CD14-positive monocyte (primary cell): ENCODE measurements at places on chromosomes 5 and 9. TPM values are rescaled to one million over a fixed set of nuclear protein-coding genes. Genes with fewer than 3 reads are reported as not detected.

DNA sequence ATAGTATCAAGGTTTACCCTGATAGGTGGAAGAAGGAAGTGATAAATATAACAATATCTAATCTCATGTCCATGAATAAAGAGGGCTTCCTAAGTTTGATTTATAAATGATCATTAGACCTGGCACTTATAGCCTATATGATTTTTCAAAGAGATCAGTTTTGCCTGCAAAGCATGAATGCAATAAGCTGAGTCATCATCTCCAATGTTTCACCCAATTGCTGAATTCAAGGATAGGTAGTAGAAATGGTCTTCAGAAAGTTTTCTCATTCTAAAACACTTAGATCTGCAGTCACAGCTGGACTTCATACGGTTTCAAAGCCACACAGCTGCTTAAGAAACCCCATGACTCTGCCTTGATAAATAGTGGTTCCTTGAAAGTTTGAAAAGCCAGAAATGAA lies 1722.8 kb downstream of the MAT2B start:
- H3K27me3 ChIP-seq = no peaks in the 10 kb centered on the region
- H3K4me3 ChIP-seq = no peak overlapping the region
- H3K27ac ChIP-seq = no peak overlapping the region
- H3K36me3 ChIP-seq = no peaks in the 10 kb centered on the region
- no peaks in the 10 kb centered on the region for H3K4me1 ChIP-seq

Gene MYORG
- polyA plus RNA-seq = not detected

DNA sequence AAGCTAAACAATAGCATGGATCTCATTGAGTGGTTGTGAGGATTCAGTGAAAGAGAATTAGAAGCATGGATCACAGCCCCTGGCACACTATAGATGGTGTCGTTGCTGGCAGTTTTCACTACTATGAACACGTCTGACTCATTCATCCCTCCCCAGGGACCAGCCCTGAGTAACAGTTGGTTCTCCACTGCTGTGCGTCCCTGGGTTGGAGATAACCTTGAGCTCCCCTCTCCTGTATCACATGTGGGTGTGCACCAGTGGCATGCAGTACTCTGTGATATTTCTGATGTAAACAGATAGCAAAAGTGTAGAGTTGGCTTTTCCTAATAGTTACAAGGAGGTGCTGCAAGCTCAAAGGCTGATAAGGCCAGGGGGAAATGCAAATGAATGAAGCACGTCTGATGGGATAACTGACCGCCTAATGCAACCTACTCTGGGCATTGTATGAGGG lies 8.8 kb upstream of the LCP2 start:
- H3K4me3 ChIP-seq = no peak overlapping the region
- no peaks in the 10 kb centered on the region for H3K27me3 ChIP-seq
- no peak for DNase-seq
- H3K36me3 ChIP-seq = no peaks in the 10 kb centered on the region
- H3K27ac ChIP-seq = peak overlapping the region; percentile 88

Gene PCAT7
- not detected for polyA plus RNA-seq

Gene QRFP
- polyA plus RNA-seq = 0.21 TPM

Gene ALDH1A1
- polyA plus RNA-seq = 14.3 and 28.6 TPM in 2 replicates

Gene SLC28A3
- polyA plus RNA-seq = not detected

Gene LCNL1
- polyA plus RNA-seq = not detected

GRCh38 chr5:77777281-77777892 lies 1.2 kb upstream of the TBCA start:
- no peaks in the 10 kb centered on the region for H3K27me3 ChIP-seq
- no peak overlapping the region for H3K27ac ChIP-seq
- DNase-seq = no peak
- H3K36me3 ChIP-seq = no peaks in the 10 kb centered on the region
- H3K4me1 ChIP-seq = peaks cover 24% of the 10 kb centered on the region
- no peak overlapping the region for H3K4me3 ChIP-seq

Gene PPP2CA
- polyA plus RNA-seq = 245 TPM

DNA sequence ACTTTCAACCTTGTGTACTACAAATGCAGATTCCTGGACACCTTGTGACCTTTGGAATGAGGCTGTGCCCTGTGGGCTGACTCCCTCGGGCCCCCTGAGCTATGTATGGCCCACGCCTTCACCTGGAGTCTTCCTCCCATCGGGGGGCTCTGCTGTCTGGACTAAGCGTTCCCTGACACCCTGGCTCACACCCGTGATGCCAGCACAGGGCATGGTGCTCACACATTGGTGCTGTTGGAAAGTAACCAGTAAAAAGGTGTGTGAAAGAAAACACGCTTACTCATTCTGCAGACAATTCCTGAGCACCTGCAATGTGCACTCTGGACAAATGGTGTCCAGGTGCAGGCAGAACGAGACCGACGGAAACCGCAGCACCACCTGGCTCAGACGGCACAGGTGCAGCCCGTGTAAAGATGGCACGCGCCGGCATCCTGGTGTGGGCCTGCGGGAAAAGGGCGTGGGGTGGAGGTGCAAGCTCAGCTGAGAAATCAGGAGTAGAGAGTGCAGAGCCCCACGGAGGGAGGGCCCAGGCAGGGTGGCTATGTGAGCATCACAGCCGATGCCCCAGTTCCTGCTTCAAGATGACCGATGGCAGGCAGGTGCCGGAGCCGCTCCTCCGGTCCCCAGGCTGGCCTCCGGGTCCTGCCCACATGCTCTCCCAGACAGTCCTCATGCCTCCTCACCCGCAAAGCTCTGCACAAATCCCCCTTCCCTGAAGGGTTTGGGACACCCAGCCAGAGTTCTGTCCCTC lies 11.0 kb downstream of the LPCAT1 start:
- H3K27me3 ChIP-seq = no peaks in the 10 kb centered on the region
- H3K36me3 ChIP-seq = peaks cover 30% of the 10 kb centered on the region
- H3K27ac ChIP-seq = no peak overlapping the region
- DNase-seq = no peak

DNA sequence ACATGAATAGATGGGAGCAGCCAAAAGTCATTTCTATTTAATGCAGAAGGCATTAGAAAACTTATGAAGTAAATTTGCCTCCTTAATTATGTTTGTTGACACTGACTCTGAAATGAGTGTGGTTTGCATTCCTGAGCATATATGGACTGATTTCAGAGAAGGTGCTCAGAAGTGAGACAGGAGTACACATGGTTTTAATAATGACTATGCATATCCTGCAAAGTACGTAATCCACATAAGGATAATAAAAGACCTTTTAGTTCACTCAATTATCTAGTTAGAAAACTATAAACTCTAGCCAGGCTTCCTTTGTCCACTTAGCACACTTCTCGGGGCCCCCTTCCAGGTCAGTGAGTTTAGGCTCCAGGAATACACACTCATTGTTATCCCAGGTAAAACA lies 75.7 kb upstream of the SNX2 start:
- no peaks in the 10 kb centered on the region for H3K36me3 ChIP-seq
- peaks cover 29% of the 10 kb centered on the region for H3K4me1 ChIP-seq
- H3K27me3 ChIP-seq = no peaks in the 10 kb centered on the region
- H3K4me3 ChIP-seq = no peak overlapping the region
- H3K27ac ChIP-seq = no peak overlapping the region

GRCh38 chr5:58854441-58854840 lies 271.6 kb downstream of the RAB3C start:
- H3K27me3 ChIP-seq = no peaks in the 10 kb centered on the region
- no peaks in the 10 kb centered on the region for H3K36me3 ChIP-seq

- no peak overlapping the region for H3K27ac ChIP-seq
- peak; percentile 3 for DNase-seq
- no peak overlapping the region for H3K4me3 ChIP-seq
- no peaks in the 10 kb centered on the region for H3K27me3 ChIP-seq
Measured at GRCh38 chr5:164784230-164784629, 1278.8 kb downstream of the MAT2B start.

Gene CAMK4
- 0.24 TPM for polyA plus RNA-seq

Gene SLC27A6
- polyA plus RNA-seq = not detected

DNA sequence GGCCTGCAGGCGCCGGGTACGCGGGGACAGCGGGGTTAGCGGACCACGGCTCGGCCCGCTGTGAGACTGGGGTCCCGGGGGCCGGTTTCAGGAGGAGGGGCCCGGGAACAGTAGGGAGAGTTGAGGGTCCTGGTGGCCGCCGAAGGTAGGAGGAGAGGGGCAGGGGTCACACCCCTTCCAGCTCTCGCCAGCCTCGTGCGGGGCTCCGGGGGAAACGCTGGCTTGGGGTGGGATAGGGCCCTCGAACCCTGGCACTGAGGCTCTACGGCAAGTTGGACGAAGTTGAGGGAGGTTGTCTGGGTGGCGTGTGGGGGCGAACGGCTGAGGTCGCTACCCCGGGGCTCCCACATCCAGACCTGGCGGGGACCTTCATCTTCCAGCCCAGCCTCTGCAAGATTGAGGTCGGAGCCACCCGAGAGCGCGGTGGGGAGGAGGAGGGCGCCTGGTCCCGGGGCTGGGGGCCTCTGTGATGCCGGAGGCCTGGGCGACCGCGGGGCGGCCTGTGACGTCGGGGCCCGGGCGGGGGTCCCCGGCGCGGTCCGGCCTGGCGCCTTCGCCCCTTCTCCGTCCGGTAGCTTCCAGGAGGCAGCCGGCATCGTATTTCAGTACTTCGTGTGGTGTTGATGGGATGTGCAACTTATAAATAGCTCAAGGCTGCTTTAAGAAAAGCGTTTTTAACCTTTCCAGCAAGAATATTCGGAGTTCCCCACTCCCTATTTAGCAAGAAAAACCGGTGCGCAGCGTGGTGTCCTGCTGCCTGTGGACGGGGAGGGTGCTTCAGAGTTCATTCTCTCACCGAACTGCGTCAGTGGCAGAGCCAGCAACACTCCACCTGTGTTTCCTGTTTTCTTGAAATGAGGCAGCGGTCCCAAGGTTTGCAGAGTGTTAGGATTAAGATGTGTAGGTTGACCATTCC lies 902 bp downstream of the HABP4 start:
- no peak overlapping the region for H3K27ac ChIP-seq
- DNase-seq = peak; percentile 8
- H3K36me3 ChIP-seq = no peaks in the 10 kb centered on the region
- H3K4me3 ChIP-seq = peak overlapping the region; percentile 50
- H3K27me3 ChIP-seq = peaks cover 31% of the 10 kb centered on the region

GRCh38 chr5:83375049-83375745 lies 96.3 kb upstream of the VCAN start:
- peaks cover 72% of the 10 kb centered on the region for H3K4me1 ChIP-seq
- H3K36me3 ChIP-seq = no peaks in the 10 kb centered on the region
- no peak overlapping the region for H3K27ac ChIP-seq

DNA sequence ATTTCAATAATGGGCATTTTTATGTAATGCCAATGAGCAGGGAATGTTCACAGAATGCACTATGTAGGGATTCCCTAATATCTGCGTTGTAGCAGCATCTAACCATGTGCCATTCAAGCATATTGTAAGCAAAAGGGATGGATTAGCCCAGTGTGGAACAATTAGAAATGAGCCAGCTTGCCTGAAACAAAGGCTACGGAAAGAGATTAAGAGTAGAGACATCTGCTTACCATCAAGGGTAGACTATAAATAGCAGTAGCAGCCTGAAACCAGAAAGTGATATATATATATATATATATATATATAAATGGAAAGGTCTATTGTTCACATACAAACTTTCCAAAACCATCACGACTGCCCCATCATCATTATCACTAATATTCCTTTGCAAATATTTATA lies 31.9 kb upstream of the CEP120 start:
- no peaks in the 10 kb centered on the region for H3K36me3 ChIP-seq
- no peak for DNase-seq
- H3K27me3 ChIP-seq = no peaks in the 10 kb centered on the region

Gene GNE
- polyA plus RNA-seq = 4.5 TPM

DNA sequence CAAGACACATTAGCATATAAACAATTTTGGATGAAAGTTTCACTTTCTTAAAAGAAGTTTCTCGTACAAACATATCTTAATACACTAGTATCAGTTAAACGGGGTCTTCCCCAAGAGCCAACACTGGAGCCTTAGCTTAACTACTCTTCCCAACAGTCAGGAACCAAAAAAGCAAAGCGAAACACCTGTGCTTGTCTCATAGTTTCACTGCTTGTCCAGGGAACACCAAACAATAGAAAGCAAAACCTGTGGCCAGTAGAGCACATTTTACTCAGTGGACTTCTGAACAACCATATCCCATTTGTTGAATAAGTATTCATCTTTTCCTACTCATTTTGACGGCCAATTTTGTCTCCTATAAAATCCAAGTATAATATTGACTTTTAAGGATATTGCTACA lies 391.4 kb downstream of the ELAVL2 start:
- H3K4me3 ChIP-seq = no peak overlapping the region
- H3K4me1 ChIP-seq = no peaks in the 10 kb centered on the region
- DNase-seq = no peak
- H3K36me3 ChIP-seq = no peaks in the 10 kb centered on the region
- H3K27ac ChIP-seq = no peak overlapping the region

- no peak overlapping the region for H3K4me3 ChIP-seq
- DNase-seq = no peak
- peaks cover 7% of the 10 kb centered on the region for H3K4me1 ChIP-seq
- H3K27me3 ChIP-seq = no peaks in the 10 kb centered on the region
- H3K27ac ChIP-seq = no peak overlapping the region
Measured at GRCh38 chr9:129785866-129786265, 17.1 kb upstream of the TOR1B start.

Gene SPINK6
- not detected for polyA plus RNA-seq

DNA sequence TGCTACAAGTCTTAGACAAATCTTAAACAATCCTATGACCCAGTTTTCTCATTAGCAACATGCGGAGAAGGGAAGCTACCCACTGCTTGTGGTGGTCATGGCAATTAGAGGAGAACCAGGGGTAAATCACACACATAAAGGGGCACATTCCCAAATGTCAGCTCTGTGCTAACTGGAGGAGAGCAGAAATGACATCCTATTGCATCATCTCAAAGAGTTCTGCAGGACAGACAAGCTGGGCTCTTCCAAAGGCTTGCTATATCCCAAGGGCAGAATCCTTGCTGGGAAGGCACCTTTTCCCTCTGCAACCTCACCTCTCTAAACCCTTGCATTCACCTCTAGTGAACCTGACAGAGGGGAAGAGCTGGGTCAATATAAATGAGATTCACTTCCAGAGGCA lies 17.0 kb upstream of the WWC1 start:
- no peak for DNase-seq
- peaks cover 2% of the 10 kb centered on the region for H3K4me1 ChIP-seq
- H3K4me3 ChIP-seq = no peak overlapping the region
- H3K27me3 ChIP-seq = no peaks in the 10 kb centered on the region
- H3K36me3 ChIP-seq = no peaks in the 10 kb centered on the region

GRCh38 chr9:113715086-113715485 lies 161.0 kb upstream of the ZNF618 start:
- no peak overlapping the region for H3K27ac ChIP-seq
- H3K4me1 ChIP-seq = no peaks in the 10 kb centered on the region
- DNase-seq = no peak
- H3K4me3 ChIP-seq = no peak overlapping the region
- no peaks in the 10 kb centered on the region for H3K36me3 ChIP-seq
- no peaks in the 10 kb centered on the region for H3K27me3 ChIP-seq

DNA sequence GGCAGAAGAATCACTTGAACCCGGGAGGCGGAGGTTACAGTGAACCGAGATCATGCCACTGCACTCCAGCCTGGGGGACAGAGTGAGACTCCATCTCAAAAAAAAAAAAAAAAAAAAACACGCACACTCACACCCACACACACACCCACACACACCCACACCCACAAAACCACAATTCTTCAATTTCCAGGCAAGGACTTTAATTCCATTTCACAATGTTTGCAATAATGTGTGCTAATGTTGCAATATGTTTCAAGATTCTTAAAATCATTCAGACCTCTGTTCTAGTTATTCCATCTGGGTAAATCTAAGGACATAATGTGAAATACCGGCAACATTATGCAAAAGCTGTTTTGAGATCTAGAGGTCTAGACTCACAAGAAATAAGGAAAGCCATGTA lies 28.3 kb downstream of the CCDC69 start:
- no peaks in the 10 kb centered on the region for H3K27me3 ChIP-seq
- peak overlapping the region; percentile 65 for H3K27ac ChIP-seq
- H3K4me3 ChIP-seq = no peak overlapping the region
- H3K4me1 ChIP-seq = peaks cover 32% of the 10 kb centered on the region
- H3K36me3 ChIP-seq = peaks cover 54% of the 10 kb centered on the region
